ENCODE measurements at places on chromosomes 6 and 20.

- no peak for DNase-seq
Measured at GRCh38 chr20:34834459-34834893, 9.0 kb upstream of the NCOA6 start.

DNA sequence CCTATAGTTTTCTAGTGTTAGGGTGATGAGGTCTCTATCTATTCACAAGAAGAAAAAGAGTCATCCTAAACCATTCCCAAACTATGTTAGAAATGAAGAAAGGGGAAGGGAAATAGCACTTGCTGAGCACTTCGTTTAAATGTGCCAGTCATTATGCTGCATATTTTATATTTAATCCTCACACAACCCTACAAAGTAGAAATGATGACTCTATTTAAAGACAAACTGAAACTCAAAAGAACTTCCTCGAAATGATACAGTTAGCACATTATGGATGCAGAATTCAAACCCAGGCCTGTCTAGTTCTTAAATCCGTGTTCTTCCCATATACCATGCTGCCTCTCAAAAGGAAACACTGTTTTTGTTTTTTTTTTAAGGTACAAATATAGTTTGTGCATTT lies 174.6 kb downstream of the GMPR start:
- DNase-seq, result no peak

GRCh38 chr6:61935242-61935846 lies 350.7 kb downstream of the KHDRBS2 start:
- no peak for DNase-seq

DNA sequence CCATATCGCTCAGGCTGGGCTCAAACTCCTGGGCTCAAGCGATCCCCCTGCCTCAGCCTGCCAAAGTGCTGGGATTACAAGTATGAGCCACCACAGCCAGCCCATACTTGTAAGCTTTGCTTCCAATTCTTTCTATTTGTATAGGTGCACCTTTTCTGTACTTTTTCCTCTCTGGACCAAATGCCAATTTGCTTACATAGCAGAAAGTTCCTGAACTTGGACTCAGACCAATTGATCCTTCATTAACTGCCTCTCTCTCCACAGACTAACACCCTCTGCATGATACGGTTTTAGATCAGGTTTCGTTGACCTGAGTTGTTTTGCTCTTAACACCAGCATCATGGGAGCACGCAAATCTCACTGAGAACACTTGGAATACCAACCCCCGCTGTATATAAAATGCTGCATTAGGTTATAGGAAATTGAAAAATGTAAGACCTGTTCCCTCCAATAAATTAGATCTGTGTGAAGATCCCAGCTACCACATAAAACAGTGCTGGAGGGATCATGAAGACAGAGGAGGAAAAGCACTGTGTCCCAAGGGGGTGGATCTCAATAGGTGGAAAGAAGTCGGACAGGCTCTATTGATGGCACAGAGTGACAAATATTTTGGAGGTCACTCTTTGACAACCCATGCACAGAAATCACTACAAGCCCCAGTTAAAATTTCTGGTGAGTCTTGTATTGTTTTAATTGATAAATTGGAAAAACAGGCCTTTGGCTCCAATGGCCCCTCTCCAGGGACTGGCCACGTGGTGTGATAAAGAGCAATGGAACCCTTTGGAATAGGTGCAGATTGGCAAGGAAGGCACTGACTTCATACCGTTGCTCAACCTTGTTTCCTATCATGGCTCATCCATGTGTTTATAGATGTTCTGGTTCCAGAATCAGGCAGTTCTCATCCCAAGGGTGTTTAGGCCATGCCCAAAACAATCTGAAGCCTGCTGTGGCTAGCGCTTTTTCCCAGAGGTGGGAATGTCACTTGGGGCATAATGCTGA lies 51.2 kb downstream of the ISM1 start:
- DNase-seq, result no peak

DNA sequence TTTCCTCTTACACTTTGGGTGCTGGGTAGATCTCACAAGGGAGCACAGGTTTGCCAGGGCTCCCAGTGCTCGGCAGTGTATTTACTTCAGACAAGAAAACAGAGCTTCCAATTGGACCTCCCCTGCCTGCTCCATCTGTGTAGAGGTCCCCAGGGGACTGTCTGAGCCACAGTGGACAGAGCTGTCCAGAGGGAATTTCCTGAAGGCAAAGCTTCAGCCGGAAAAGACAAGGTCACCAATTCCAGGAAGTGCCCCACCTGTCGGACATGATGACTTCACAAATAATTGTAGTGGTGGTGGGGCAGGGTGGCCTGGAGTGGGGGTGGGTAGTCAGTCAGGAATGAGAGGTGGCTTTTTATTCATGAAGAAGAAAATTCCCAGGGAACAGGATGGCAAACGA lies 18.6 kb downstream of the ADGRF5 start:
- DNase-seq, result no peak

GRCh38 chr6:9593554-9593953 lies 821.3 kb downstream of the TFAP2A start:
- DNase-seq, result no peak

- DNase-seq, result no peak
Measured at GRCh38 chr20:37870294-37870693, 32.6 kb upstream of the VSTM2L start.

GRCh38 chr6:109393886-109394281 lies 11.6 kb upstream of the CD164 start:
- DNase-seq, result no peak

GRCh38 chr6:120875900-120876299 lies 458.4 kb downstream of the TBC1D32 start:
- DNase-seq, result no peak

DNA sequence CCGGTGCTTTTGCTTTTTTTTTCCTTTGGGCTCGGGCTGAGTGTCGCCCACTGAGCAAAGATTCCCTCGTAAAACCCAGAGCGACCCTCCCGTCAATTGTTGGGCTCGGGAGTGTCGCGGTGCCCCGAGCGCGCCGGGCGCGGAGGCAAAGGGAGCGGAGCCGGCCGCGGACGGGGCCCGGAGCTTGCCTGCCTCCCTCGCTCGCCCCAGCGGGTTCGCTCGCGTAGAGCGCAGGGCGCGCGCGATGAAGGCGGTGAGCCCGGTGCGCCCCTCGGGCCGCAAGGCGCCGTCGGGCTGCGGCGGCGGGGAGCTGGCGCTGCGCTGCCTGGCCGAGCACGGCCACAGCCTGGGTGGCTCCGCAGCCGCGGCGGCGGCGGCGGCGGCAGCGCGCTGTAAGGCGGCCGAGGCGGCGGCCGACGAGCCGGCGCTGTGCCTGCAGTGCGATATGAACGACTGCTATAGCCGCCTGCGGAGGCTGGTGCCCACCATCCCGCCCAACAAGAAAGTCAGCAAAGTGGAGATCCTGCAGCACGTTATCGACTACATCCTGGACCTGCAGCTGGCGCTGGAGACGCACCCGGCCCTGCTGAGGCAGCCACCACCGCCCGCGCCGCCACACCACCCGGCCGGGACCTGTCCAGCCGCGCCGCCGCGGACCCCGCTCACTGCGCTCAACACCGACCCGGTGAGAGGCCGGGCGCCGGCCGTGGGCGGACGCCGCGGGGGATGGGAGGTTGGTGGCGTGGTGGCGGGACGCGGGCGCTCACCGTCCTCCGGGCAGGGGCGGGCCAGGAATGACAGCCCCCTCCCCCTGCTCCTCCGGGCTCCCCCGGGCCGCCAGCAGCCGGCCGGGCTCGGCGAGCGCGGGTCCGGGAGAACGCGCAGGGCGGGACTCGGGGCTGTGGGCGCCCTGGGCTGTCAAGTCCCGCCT lies 606 bp downstream of the ID4 start:
- DNase-seq, result peak; percentile 25

DNA sequence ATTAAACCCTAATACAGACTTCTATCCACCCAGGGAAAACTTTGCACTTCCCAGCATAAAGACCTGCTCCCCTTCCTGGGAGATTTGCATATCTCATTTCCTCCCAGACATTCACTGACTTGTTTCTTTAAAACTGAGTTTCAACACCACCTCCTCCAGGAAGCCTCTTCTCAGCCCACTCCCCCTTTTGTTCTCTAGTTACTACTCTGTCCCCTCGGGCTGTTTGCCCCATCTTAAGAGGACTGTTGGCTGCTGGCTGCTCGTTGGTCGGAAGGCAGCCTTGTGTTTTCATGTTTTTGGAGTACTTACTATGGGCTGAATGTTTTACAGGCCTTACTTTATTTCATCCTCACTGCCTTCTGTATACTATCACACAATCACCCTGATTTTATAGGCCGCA lies 6.6 kb downstream of the ARHGAP40 start:
- DNase-seq, result no peak

DNA sequence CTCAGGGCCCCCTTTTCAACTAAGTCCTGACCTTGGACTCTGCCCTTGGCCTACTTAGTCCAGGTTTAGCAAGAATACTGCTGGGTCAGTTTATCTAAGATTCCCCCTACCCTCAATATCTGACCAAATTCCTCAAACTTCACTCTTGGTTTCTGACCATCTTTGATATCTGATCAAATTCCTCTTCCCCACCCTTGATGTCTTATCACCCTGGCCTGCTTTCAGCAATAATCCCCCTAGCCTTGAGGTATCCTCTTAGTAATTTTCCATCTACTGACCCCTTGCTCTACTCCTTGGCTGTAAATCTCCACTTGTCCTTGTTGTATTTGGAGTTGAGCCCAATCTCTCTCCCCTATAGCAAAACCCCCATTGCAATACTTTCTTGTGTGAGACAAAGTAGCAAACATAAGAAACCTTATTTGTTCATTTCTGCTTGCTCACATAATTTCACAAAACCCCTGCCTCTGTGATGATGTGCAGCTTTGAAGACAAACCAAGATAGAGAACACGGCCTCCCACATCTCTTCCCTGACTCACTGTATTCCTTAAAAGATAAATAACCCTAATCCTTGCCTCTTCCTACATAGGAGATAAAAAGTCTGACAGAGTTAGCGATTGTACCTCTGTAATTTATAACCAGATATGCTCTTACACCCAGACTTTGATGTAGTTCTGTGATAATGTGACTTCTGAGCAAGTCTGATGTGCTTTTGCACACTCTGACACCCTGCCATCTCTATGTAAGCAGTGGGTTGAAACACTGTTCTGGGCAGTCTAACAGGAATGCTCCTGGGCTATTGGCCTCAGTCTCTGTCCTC lies 13.8 kb upstream of the IYD start:
- no peak for DNase-seq

- no peak for DNase-seq
Measured at GRCh38 chr6:113927001-113927400, 43.9 kb downstream of the HDAC2 start.

Measured in HuH-7.5 (cell line).